Pericardium fibroblast (primary cell): ENCODE measurements at places on chromosomes 6 and 20. TPM values are rescaled to one million over a fixed set of nuclear protein-coding genes. Genes with fewer than 3 reads are reported as not detected.

The SIRT5 gene
- total RNA-seq: 5.3 and 7.4 TPM in 2 replicates

The MTHFD1L gene
- total RNA-seq: 33.3 and 34.7 TPM in 2 replicates

The CEP250 gene
- 12.0 and 14.5 TPM in 2 replicates for total RNA-seq

The FRK gene
- 0.26 and 1.2 TPM in 2 replicates for total RNA-seq

The TBPL1 gene
- 25.7 and 31.6 TPM in 2 replicates for total RNA-seq

The ETV7 gene
- not detected in 2 replicates for total RNA-seq

The CST11 gene
- total RNA-seq: not detected in 2 replicates

The WASF1 gene
- total RNA-seq: 20.2 and 25.3 TPM in 2 replicates

The TREM2 gene
- total RNA-seq: not detected in 2 replicates

The C6orf52 gene
- total RNA-seq: 0.23 TPM in 1 of 2 replicates, not detected in the other
